ENCODE measurements at places on chromosomes 7 and 10. TPM values are rescaled to one million over a fixed set of nuclear protein-coding genes. Genes with fewer than 3 reads are reported as not detected.

The INSYN2A gene
- not detected for total RNA-seq

DNA sequence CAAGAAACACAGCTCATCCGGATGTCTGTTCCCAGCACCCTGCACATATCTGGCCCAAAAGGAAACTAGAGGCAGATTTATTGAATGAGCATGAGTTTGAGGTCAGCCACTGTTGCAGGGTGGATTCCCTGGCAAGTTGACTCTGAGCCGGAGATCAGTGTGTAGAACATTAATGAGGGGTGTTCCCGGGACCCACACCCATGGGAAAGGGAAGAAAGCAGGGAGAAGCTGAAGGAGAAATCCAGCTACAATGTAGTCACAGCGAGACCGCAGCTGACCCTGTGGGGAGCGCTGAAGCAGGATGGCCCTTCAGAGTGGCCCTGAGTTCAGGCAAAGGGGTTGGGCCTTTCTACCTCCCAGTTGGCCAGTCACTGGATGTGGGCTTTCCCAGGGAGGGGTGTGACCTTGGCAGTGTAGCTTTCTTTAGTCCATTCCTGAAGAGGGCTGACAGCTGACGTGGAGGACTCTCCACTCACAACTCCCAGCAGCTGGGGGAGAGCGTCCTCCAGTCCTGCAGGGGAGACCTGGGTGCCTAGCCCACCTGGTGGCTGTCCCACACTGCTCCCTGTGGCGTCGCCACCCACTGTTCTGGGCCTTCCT, 324.2 kb upstream of the ZMIZ1 start:
- no peaks in the 10 kb centered on the region for H3K27me3 ChIP-seq
- no peaks in the 10 kb centered on the region for H3K36me3 ChIP-seq
- H3K27ac ChIP-seq = peak overlapping the region; percentile 81
- H3K4me1 ChIP-seq = peaks cover 29% of the 10 kb centered on the region

GRCh38 chr10:72490951-72491350, 134.9 kb downstream of the MICU1 start:
- H3K4me1 ChIP-seq = no peaks in the 10 kb centered on the region
- no peaks in the 10 kb centered on the region for H3K36me3 ChIP-seq
- no peaks in the 10 kb centered on the region for H3K27me3 ChIP-seq

DNA sequence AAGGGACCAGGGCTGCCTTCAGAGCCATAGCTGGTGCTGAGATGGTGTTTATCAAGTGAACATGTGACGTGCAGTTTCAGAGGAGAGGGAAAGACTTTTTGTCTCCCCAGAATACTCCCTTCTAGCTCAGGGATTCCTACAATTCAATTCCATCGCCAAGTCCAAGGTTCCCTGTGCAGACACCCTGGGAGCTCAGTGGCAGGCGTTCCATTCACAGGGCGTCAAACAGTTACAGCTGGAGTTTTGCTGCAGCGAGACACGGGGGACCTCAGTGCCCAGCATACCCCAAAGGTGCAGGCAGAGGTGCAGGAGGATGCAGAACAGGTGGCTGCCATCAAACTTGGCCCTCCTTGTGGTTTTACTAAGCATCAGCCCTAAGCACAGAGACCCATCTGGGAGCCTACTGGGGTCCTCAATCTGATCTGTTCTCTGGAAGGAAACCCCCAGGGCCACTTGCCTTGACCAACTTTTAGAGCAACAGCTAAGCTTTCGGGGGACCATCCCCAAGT, 846 bp upstream of the CALML5 start:
- H3K36me3 ChIP-seq = no peaks in the 10 kb centered on the region
- DNase-seq = no peak
- H3K27me3 ChIP-seq = no peaks in the 10 kb centered on the region
- no peak overlapping the region for H3K4me3 ChIP-seq

Data from heart left ventricle (tissue), 16 donors.